ENCODE measurements at places on chromosomes 6 and 20.

GRCh38 chr20:5390720-5391119, 74.0 kb upstream of the PROKR2 start:
- no peak for DNase-seq

DNA sequence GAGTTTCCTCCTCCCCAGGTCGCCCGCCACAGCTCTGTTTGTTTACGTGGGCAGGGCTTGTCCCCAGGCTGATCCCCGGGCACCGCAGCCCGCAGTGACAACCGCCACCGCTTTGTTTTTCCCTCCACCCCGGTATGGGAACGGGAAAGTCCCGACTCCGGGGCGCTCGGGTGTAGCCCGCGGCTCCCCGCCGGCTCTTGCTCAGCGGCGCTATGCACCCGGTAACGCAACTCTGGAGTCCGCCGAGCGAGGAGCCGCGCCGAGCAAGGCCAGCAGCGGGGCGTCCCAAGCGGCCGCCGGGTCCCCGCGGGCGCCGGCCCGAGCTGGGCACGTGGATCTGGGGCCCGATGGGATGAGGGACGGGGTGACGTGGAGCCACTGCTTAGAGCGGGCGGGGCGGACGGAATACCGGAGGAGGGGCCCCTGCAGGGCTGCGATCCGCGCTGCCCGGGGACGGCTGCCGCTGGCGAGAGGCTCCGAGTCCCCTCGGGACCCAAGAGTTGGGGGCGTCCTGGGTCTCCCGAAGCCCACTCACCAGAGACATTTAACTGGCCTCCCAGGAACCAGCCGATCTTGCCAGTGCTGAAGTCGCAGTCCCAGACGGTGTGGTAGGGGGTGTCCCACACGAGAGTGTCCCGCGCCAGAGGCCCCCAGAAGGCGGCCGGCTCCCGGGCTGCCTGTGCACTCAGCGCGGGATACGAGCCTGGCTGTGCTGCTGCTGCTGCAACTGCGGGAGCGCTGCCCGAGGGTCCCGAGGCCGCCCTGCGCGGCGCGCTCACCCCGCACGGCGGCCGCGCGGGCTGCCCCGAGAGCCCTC, 497 bp downstream of the ACSS1 start:
- DNase-seq, result no peak

GRCh38 chr20:64196309-64196708, 32.1 kb downstream of the MYT1 start:
- no peak for DNase-seq

DNA sequence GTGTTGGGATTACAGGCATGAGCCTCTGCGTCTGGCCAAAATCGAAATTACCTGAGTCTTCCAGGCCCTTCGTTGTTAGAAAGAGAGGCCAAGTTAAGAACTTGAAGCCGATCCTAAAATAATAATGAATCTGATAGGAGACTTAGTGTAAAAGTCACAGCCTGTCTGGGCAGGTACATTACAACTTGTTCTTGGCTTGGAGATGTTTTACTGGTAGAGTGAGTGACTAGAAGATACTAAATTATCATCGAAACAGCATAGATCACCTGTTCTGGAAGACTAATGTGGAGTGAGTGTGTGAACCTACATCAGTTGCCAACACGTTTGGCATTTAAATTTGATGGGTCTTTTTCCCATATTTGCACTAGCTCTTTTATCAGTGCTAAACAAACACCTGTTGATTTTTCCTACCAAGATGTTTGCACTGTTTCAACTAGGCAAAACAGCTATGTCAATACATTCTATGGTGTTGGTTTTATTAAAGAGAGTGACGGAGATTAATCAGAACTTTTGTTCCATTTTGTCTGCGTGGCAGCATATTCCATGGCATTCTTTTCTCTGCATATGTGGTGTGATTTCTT, 4.6 kb upstream of the TMEM217 start:
- no peak for DNase-seq

DNA sequence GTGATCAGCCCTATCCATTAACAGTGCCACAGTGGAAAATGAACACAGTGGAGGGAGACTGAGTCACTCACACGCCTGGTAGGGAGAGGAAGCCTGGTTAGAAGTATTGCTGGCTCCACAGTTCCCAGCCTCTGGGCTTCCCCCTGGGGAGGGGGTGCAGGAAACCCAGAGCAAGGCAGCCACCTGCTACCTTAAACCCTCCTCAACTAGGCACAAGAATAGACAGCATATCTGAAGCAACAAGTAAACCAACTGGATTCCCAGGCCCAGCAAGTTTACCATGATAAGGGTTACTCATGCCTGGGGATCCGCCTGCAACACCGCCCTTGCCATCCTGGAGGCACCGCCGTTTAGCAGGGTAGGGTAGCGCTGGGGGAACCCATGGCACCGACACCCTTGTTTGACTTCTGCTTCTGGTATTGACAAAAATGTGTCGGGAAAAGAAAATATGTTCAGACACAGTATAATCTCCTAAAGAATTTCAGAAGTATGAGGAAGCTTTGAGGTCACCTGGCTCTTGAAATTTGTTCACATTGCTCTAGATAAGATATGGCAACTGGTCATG, 38.3 kb downstream of the SLC22A23 start:
- DNase-seq, result no peak

Data from NCI-H2081 treated with DMSO at 0.1 percent for 48 hours (cell line).